Activated naive CD8-positive, alpha-beta T cell treated with anti-CD3 and anti-CD28 coated beads, Interleukin-2, amount 50 U/mL, for 24 hours (primary cell): ENCODE measurements at places on chromosomes 3 and 15.

DNA sequence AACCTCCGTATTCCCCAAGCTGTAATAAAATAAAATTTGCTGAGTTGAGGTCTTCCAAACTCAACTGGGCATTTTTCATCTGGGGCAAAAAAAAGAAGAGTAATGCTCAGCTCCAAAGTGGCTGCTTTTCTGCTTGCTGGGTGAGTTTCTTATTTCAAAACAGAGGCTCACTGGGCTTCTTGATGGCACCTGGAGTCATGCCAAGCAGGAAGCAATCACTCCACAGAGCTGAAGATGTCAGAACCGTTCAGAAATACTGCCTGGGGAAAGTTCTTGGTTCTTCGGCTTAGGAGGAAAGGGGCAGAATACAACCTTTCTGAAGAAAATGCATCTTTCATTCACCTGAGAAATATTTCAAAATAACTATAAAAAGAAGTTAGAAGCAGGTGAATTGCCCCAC is 4.1 kb downstream of the CCR9 start:
- no peak overlapping the region for H3K4me3 ChIP-seq
- H3K36me3 ChIP-seq, result no peaks in the 10 kb centered on the region
- H3K27ac ChIP-seq, result no peak overlapping the region
- H3K4me1 ChIP-seq, result peaks cover 41% of the 10 kb centered on the region

DNA sequence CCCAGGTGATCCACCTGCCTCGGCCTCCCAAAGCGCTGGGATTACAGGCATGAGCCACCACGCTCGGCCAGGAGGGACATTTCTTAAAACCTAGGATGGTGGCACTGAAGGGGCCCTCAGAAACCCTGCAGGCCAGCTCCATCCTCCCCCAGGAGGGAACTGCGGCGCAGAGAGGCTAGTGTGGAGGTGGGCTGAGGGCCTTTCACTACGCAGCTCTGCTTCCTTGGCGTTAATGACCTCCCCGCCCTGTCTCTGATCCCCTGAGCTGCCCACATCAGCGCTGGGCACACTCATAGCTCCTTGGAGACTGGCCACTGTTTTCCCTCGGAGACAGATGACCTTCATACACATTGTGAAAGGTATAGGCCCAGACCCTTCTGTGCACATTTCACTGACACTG is 46.2 kb upstream of the MAGEF1 start:
- no peak for DNase-seq
- H3K4me1 ChIP-seq, result no peaks in the 10 kb centered on the region
- no peaks in the 10 kb centered on the region for H3K27me3 ChIP-seq

DNA sequence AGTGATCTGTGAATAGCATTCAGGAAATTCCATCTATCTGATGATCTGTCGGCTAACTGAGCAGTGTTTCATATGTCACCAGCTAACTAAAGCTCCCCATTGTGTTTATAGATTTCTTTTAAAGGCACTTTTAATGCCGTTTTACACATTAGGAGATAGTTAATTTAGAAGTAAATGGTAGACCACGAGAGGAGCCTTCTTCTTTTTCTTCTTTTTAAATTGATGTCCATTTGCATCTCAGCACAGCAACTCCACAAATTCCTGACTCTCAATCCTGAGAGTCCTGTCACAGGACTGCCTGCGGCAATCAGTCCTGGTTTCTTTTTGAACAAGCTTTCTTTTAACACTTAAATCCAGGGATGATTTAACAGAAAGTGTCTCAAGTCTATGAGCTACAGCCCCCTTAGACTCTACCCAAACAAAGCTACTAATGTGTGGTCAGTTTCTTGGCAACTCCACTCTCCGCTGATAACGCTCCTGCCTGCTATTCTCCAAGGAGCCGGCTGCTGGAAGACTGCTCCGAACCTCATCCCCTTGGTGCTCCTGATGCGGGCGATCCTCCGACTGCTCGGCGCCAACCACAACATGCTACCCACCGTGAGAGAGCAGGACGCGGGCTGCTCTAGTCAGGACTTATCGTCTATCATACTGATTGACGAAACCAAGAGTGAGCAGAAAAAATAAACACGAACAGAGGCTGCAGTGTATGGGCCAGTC is 421.4 kb downstream of the MECOM start:
- no peaks in the 10 kb centered on the region for H3K36me3 ChIP-seq
- no peak for DNase-seq
- peaks cover 2% of the 10 kb centered on the region for H3K4me1 ChIP-seq
- H3K27ac ChIP-seq, result no peak overlapping the region
- peaks cover 22% of the 10 kb centered on the region for H3K27me3 ChIP-seq
- no peak overlapping the region for H3K4me3 ChIP-seq

- no peaks in the 10 kb centered on the region for H3K4me1 ChIP-seq
- no peak overlapping the region for H3K27ac ChIP-seq
- H3K36me3 ChIP-seq, result no peaks in the 10 kb centered on the region
- DNase-seq, result no peak
- H3K27me3 ChIP-seq, result no peaks in the 10 kb centered on the region
- no peak overlapping the region for H3K4me3 ChIP-seq
These were observed 708.9 kb upstream of the NECTIN3 start for GRCh38 chr3:110362751-110363150.

DNA sequence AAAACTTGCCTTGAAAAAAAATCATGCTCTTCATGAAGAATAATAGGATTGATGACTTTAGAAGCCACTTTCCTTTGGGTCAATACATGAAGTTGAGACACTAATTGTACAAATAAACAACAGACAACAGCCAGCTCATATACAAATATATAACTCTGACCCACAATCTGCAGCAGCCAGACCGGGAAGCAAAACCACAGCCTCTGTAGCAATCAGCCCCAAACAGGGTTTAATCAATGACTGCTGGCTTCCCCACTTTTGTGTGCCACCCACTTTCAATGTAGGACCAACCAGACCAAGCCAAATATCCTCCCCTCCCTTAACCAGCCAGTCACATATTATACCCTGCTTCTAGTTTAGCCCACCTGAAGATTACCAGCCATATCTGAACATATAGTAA is 39.0 kb downstream of the IFT57 start:
- H3K4me1 ChIP-seq, result peaks cover 12% of the 10 kb centered on the region
- no peaks in the 10 kb centered on the region for H3K27me3 ChIP-seq
- H3K36me3 ChIP-seq, result peaks cover 22% of the 10 kb centered on the region
- no peak overlapping the region for H3K27ac ChIP-seq
